Activated naive CD8-positive, alpha-beta T cell treated with anti-CD3 and anti-CD28 coated beads, Interleukin-2, amount 10 ng/mL, durations not matched to agents 7 days and 5 days (primary cell): ENCODE measurements at places on chromosomes 7 and 10. TPM values are rescaled to one million over a fixed set of nuclear protein-coding genes. Genes with fewer than 3 reads are reported as not detected.

The AEBP1 gene
- 21.5 TPM for total RNA-seq

The FAM25A gene
- total RNA-seq = not detected

The MDFIC gene
- total RNA-seq = 50.8 TPM

The C10orf90 gene
- not detected for total RNA-seq

DNA sequence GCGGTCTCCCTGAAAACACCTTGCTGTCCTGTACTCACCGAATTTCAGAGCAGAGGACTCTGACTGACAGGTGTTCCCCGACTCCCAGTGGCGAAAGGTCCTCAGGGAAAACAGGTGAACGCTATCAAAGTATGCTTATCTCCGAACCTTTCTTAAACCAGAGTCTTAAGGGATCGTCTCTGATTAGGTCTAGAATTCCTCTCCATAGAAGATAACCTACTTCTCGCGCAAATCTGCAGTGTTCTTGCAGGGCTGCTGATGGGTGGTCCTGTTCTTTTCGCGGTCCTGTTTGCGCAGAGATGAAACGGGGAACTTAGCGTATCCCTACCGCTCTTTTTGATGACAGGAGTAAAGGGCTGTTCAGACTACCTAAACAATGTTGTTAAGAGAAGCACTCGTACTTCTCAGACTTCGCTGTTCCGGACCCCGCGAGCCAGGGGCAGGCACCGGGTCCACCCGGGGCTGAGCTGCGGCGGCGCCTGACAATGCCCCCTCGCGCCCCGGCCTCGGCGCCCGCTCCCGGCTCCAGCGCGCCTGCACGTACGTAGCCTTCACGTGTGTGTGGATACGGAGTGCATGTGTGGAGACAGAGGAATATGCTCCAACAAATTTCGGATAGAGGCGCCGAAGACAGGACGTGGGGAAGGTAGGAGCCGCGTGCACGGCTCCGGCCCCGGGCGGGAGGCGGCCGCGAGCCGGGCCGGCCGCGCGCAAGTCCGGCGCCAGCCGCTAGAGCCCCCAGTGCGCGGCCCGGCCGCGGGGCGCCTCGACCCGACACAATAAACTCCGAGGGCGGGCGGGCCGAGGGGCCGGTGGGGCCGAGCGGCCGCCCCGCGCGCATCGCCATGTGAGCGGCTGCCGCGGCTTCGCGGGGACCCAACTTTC lies 766 bp upstream of the ZMYND11 start:
- peak; percentile 68 for DNase-seq

GRCh38 chr10:86061278-86062197 lies 305.1 kb downstream of the GRID1 start:
- DNase-seq = no peak

DNA sequence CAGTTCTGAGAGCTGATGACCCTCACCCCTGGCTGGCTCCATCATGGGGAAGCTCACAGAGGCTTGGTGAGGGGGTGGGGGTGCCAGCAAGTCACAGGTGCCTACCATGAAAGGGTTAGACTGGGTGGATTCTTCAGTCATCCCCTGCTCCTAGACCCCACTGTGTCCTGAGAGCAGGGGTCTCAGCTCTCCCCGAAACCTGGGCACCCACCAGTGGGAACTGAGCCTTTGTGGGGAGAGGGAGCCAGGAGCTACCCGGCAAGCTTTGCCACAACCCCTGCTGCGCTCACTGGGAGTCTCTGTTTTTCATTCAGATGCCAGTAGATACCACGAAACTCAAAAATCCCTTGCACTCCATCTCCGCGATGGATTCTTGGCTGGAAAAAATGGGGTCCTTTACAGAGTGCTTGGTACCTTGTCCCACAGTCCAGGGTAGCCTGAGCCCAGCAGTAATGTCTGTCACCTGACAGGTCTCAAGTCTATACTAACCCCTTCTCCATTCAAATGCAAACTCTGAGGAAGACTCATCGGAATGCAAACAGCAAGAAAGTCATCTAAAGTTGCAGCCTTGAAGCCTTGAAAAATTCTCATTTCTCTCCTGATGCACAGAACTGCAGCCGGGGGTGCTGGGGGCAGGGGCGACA lies 48.9 kb upstream of the ENO4 start:
- no peak for DNase-seq

GRCh38 chr10:10624567-10624962 lies 393.1 kb upstream of the CELF2 start:
- no peak for DNase-seq

DNA sequence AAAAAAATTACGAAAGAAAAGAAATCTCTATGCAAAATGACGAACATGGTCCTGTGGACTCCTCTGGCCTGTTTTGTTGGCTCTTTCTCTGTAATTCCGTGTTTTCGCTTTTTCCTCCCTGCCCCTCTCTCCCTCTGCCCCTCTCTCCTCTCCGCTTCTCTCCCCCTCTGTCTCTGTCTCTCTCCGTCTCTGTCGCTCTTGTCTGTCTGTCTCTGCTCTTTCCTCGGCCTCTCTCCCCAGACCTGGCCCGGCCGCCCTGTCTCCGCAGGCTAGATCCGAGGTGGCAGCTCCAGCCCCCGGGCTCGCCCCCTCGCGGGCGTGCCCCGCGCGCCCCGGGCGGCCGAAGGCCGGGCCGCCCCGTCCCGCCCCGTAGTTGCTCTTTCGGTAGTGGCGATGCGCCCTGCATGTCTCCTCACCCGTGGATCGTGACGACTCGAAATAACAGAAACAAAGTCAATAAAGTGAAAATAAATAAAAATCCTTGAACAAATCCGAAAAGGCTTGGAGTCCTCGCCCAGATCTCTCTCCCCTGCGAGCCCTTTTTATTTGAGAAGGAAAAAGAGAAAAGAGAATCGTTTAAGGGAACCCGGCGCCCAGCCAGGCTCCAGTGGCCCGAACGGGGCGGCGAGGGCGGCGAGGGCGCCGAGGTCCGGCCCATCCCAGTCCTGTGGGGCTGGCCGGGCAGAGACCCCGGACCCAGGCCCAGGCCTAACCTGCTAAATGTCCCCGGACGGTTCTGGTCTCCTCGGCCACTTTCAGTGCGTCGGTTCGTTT lies 83.5 kb upstream of the SLF2 start:
- DNase-seq = no peak

DNA sequence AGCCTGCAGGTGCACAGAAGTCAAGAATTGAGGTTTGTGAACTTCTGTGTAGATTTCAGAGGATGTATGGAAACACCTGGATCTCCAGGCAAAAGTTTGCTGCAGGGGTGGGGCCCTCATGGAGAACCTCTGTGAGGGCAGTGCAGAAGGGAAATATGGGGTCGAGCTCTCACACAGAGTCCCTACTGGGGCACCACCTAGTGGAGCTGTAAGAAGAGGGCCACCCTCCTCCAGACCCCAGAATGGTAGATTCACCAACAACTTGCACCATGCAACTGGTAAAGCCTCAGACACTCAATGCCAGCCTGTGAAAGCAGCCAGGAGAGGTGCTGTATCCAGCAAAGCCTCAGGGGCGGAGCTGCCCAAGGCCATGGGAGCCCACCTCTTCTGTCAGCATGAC lies 205.8 kb downstream of the CCSER2 start:
- DNase-seq = no peak

- DNase-seq = no peak
Measured at GRCh38 chr7:67407392-67408071, 410.9 kb downstream of the TYW1 start.

DNA sequence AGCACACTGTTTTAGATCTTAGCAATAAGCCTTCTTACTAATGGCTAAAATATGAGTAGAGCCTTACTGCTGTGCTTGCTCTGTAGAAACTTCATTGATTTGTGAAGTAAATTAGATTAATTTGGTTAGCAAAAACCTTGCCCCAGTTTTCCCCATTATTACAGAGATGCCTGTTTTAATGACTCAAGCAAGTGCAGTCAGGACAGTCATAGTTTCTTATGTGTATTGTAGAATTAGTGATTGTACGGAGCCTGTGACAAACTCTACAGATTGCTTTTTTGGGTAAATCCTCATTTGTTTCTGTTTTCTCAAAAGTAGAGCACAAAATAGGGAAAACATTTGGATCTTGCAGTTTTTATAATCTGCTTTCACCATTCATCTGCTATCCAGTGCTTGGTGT lies 7.0 kb downstream of the TAX1BP1 start:
- no peak for DNase-seq

GRCh38 chr7:130154501-130155317 lies 50.5 kb downstream of the TMEM209 start:
- no peak for DNase-seq

GRCh38 chr7:72069263-72069662 lies 342.9 kb downstream of the CALN1 start:
- DNase-seq = no peak

DNA sequence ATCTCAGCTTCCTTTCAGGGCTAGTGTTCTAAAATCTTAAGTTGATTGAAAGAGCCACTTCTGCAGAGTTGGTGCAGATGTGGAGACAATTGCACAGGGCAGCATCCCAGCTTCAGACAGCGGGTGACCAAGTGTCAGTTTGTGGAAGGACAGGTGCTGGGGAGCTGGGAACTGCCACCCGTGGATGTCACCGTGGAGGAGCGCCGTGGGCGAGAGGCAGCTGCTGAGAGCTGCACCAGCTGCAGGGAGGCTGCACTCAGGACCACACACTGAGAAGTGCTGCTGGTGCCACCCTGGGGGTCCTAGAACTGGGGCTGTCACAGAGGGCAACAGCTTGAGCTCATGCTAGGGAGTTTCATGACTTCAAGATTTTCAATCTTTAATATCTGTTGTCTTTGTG lies 543.0 kb upstream of the FZD8 start:
- no peak for DNase-seq

DNA sequence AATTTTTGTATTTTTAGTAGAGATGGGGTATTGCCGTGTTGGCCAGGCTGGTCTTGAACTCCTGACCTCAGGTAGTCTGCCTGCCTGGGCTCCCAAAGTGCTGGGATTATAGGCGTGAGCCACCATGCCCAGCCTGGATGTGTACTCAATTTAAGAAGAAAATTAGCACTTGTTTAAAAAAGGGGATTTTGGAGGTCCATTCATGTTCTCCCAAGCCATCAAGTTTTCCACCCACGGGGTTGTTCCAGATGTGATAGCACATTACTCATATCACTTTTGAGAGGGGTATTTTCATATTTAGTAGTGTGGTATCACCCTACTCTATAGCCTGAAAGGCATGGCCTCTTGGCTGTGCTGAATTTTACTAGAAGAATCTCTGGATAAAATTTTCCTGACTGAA lies 10.5 kb upstream of the SLC26A3 start:
- DNase-seq = no peak

GRCh38 chr10:79052291-79053080 lies 16.3 kb upstream of the ZMIZ1 start:
- peak; percentile 29 for DNase-seq
